ENCODE measurements at places on chromosomes 12 and 14.

DNA sequence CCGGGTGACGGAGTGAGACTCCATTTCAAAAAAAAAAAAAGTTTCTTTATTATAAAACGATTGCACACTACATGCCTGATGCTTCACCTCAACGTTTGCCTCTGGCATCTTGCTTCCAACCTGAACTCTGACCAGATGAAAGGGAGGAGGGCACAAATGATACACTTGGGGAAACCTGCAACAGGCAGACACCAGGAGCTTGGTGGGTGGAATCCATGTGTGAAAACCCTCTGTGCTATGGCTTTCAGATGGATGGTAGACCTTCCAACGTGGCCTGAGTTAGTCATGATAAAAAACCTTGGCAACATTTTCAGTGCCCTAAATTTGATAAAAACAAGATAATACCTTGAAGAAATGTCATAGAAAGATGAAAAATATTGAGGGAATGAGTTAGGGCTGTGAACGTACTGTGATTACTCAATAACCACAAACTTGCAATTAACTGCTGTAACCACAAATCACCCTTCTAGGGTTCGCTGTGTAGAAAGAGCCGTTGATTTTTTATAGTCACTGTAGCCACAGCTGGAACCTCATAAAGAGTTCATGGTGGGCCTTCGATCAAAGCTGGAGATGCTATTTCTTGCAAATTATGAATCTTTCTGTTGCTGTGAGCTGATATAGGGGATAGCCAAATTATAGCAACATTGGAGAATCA lies 26.1 kb upstream of the GZMB start:
- DNase-seq = no peak

GRCh38 chr14:72567226-72567625 lies 326.7 kb downstream of the DPF3 start:
- no peak for DNase-seq

DNA sequence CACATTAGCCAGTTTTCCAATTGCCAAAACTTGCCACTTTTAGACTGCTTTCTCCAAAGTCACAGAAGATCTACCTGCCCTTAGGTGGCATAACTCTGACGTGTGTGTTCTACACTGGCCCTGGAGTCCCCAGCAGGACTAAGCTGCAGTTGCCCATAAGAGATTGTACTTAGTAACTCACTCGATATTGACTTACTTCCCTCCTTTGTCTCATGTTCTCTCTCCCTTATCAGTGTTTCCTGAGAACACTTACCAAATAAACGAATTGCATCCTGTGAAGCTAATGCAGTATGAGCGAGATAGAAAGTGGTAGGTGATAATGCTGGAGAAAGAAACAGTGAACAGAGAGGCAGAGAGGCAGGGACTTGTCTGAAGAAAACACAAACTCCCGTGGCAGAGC lies 117.2 kb downstream of the NUAK1 start:
- DNase-seq = no peak

GRCh38 chr14:80663541-80663940 lies 278.0 kb downstream of the CEP128 start:
- no peak for DNase-seq

DNA sequence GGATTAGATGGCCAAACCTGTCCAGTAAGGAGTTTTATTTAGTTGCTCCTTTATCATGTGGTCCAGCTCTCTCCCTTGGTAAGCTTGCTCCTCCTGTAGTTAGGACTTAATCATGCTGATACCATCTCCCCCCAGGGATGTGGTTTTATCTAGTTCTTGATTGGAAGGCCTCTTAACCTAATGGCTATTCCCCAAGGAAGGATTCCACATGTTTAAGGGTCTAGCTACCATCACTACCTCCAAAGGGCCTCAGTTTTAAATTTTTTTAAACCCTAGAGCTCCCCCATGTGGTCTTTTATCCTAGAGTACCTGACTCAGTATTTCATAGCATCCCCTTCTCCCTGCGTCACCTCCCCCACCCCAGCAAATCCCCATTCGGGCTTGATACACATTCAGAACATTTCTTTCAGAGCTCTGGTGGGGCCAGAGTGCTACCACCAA lies 22.5 kb downstream of the MAP3K12 start:
- no peak for DNase-seq

- DNase-seq = no peak
Measured at GRCh38 chr12:4431436-4431835, 14.2 kb downstream of the FGF6 start.

- no peak for DNase-seq
Measured at GRCh38 chr14:81471062-81471461, 62.6 kb downstream of the SEL1L start.

GRCh38 chr12:76763746-76764675 lies at the start of gene ZDHHC17:
ZDHHC17 (plus strand) TSS chr12:76764115; CDS start chr12:76764237, 122 bp downstream.
- DNase-seq = peak; percentile 96

GRCh38 chr12:67794161-67794560 lies 145.6 kb downstream of the DYRK2 start:
- DNase-seq = no peak

- DNase-seq = peak; percentile 29
Measured at GRCh38 chr12:95216711-95217376, 423 bp downstream of the FGD6 start.

GRCh38 chr12:116628989-116629388 lies 69.8 kb downstream of the MAP1LC3B2 start:
- DNase-seq = no peak

- no peak for DNase-seq
Measured at GRCh38 chr12:39297891-39298290, 145.0 kb downstream of the KIF21A start.

- DNase-seq = peak; percentile 79
Measured at GRCh38 chr12:50224026-50224692, 57.0 kb upstream of the CERS5 start.

DNA sequence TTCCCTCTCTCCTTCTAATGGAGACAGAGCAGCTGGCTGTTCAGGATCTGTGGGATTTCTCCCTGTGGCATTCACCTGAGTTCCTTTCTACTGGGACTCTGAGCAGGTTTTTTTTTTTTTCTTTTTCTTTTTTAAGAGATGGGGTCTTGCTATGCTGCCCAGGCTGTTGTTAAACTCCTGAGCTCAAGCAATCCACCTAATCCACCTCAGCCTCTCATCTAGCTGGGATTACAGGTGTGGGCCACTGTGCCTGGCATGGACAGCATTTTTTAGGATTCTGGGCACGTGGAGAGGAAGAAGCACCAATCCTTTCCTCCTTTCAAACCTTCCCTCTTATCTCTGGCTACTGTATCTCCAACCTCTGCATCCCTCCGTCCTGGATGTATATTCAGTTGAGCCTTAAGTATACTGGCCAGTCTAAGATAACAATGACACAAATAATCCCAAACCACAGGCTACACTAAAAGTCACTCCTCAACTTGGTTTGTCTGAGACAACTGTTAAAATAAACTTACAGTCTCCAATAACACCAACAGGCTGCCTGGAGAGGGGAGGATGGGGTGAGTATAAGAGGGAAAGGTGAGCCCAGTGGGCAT lies 16.4 kb upstream of the CELA1 start:
- DNase-seq = no peak

DNA sequence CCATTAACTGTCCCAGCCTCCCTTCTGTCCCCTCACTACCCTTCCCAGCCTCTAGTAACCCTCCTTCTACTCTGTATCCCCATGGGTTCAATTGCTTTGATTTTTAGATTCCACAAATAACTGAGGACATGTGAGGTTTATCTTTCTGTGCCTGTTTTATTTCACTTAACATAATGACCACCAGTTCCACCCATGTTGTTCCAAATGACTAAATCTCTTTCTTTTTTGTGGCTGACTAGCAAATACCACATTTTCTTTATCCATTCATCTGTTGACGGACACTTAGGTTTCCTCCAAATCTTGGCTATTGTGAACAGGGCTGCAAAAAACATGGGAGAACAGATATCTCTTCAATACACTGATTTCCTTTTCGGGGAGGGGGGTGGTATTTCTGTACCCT lies 65.7 kb downstream of the PRKD1 start:
- no peak for DNase-seq

GRCh38 chr14:95025941-95026340 lies 131.4 kb downstream of the DICER1 start:
- no peak for DNase-seq

- no peak for DNase-seq
Measured at GRCh38 chr14:57686304-57686703, 179.6 kb downstream of the SLC35F4 start.

DNA sequence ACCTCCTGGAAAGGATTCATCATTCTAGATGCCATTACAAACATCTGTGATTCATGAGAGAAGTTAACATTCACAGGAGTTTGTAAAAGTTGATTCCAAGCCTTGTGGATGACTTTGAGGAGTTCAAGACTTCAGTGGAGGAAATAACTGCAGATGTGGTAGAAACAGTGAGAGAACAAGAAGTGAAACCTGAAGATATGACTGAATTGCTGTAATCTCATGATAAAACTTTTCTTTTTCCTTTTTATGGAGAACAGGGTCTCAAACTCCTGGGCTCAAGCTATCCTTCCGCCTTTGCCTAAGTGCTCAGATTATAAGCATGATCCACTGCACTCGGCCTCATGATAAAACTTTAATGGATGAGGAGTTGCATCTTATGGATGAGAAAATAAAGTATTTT lies 64.5 kb upstream of the GTF2A1 start:
- DNase-seq = no peak

GRCh38 chr12:112097641-112098040 lies 10.9 kb downstream of the NAA25 start:
- no peak for DNase-seq

DNA sequence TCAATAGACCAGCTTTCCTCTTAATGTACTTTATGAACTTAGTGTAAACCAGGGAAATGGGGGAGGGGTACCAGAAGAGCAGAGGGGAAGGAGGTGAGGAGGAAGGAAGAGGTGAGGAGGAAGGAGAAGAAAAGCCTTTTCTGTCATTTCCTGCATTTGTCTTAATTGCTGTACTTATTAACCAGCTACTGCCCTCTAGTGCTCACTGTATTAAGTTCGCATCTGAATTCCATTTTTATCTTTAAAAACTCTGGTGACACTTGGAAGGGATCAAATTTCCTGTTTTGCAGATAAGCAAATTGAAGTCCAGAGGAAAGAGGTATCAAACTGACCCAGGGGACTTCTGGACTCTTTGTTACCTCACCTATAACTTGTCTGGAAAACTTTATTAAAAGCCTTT lies 22.2 kb downstream of the MANSC1 start:
- peak; percentile 21 for DNase-seq

DNA sequence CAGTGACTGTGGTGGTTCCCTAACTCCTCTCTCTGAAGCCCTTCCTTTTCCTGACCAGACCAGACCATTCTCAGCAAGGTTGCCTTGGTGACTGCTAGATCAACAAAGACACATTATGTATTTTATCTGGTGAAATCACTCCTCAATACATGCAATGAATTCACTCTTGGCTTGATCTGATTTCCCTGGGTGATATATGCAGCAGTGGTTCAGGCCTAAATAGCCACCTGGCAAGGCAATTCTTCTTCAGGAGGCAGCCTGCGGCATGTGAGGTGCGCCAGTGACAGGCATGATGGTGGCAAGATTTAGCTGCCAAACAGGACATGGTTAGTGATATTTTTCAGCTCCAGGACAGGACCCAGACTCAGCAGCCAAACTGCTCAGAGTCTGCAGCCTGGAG lies 350.3 kb upstream of the CCDC196 start:
- no peak for DNase-seq

All from Daoy (cell line).